ENCODE measurements at places on chromosomes 6 and 20.
A peak's percentile ranks its signal among the peaks of the same experiment; 100 is the strongest.

DNA sequence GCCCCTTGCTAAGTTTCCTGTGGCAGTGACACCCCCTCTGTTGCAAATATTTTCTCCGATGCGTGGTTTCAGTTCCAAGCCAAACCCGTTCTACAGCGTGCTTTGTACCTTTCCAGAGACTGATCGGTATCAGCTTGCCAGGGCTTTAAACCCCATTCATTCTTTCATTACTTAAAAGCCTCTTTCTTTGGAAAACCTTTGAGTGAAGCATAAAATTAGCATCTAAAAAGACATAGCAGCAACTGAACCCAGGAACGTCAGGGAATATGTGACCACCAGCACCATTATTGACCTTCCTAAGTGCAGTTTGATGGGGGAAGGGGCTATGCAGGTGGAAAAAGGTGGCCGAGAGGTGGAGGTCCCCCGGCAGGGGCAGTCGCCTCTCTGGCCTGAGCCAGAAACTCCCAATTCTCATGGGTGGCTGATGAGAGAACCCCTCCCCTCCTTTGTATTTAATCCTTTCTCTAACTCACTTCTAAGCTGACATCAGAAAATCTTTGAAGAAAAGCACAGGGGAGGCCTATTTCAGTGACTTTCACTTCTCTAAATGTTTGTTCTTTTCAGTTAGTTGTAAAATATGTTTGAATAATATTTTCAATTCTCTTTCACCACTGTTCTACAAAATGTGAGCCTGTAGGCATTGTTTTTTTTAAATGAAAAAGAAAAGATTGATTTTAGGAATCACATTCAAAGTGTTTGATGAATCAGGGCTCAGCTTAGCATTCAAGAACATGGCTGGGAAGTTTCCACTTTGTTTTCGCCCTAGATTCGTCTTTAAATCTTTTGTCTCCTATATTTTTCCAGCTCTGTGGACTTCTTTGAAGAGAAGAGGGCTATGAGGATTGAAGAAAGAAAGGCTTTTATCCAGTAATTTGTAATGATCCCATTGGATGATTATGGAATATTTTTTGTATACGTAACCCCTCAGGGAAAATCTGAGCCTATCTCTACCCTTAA is 89.2 kb downstream of the RSPH3 start:
- no peak for DNase-seq

DNA sequence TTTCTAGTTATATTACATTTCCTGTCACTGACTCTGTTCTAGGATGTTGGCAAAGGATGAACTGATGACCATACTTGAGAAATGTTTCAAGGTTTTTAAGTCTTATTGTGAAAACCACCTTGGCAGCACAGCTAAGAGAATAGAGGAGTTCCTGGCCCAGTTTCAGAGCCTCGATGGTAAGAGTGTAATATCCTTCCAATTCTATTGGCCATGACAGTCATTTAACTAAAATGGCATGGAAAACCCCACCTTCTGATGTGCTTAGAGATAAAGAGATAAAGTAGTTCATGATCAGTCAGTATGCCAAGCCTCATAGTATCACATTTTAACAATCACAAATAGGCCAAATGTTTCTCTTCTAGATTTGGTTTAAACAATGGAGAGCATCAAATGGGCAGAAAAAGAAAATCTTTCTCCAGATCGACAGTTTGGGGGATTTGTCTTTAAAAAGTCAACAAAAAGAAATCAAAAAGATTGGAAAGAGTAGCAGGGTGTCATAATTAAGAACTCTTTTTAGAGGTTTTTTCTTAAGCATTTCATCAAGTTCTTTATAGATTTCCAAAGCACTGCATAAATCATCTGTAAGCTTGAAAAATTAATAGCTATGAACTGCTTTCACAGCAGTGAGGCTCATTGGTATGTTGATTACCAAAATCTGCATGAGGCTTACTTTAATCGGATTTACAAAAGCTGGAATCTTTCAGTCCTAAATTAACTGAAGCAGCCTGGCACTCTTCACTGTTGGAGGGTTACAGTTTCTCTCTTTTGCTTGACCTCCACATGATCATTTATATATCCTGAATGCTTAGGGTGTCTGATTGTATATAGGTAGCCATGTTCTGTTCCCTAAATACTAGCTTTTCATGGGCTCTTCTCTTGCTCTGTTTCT is 48.7 kb downstream of the AKIRIN2 start:
- DNase-seq, result no peak

DNA sequence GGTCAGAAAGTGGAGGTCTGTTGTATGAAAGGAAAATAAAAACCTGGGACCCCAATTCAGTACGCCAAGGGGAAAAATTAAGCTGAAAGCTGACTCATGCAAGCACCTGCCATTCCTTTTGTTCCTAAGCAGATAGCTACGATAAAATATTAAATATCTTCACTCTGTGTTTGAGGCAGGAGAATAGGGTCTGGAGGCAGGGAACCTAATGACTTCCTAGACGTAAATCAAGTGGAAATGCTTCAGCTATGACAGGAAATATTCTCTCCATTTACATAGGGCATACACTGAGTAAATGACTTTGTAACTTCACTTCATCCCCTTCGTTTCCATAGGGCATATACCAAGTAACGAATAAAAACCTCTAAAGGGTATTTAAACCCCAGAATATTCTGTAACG is 41.0 kb upstream of the IFNGR1 start:
- DNase-seq, result no peak

DNA sequence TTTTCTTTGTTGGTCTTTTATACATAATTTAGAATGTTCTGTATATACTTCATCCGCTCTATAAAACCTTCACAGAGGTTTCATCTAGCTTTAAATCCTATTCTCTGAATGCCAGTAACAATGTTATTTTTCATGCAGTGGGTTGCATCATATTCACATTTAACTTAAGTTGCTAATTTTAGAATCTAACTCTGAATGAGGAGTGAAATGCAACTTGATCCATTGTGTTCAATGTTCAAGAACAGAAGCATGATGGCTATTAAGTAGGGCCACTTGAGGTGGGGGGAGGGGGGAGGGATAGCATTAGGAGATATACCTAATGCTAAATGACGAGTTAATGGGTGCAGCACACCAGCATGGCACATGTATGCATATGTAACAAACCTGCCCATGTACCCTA is 224.5 kb downstream of the NKAIN2 start:
- no peak for DNase-seq

DNA sequence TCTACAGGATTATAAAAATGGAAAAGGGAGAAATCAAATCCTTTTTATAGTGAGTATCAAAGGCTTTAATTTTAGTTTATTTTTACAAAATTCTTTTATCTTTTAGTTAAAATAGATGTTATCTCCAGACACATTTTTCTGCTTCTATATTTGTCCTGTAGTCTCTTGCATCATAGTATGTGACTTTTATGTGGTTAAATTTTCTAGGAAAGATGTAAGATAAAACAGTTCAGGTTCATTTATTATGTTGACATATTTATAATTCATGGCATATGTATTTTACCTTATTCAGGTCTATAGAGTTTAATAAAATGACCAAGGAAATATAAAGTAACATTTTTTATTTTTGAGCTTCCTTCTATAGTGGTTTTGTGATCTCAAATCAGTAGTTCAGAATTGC is 52.7 kb upstream of the PRL start:
- DNase-seq, result no peak

GRCh38 chr20:49199729-49200293 is 11.7 kb upstream of the STAU1 start:
- DNase-seq, result no peak

DNA sequence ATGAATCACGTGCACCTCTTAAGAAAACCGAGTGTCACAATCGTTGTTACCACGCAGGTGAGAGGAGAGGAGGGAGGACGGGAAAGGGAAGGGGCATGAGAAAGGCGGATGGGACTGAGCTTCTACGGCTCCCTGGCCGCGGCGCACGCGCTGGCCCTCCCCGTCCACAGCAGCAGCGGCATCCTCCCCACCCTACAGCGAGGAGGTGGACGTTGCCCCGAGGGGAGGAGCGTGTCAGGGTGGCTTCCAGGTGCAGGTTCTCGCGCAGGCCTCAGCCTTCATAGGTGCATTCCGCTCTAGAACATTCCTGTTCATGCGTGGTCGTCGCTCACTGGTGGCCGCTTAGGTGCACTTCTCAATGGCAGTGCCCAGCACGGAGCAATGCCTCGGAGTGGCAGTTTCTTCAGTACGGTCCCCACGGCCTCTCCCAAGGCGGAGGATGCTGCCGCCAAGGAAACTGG is 29.7 kb upstream of the AFDN start:
- no peak for DNase-seq

DNA sequence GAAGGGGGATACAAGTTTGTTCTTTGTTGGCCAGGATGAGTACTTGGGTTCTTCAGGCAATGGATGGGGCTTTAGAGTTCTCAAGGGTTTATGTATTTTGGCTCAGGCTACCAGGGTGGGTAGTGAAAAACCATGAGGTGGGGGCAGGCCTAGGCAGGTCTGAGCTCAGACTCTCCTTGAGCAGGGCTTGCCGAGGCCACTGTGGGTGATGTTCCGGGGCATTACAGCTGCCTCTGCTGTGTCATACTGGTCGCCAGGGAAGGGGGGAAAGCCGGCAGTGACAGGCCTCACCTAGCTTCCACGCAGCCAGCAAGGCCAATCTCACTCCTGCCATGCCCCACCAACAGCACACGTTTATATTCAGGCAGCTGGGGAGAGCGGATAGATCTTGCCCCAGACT is 79.6 kb downstream of the BCKDHB start:
- DNase-seq, result no peak

- no peak for DNase-seq
These were observed 36.3 kb downstream of the PYGB start for GRCh38 chr20:25284131-25284601.

DNA sequence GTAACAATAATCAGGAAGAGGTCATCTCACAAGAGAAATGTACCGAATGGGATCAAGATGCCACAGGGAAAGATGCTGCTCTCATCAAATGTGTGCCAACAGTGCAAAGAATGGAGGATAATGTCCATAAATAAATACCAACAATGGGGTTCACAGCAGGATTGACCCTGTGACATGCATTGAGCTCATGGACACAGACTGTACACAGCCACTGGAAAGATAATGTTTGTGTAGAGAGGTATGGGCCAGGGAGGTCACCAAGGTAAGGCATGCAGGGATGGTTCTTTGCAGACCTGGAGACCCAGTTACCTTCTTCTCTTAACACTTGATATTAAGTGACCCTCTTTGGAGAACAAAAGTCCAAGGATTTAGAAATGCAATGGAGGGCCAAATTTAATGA is 1.5 kb downstream of the AGPAT1 start:
- DNase-seq, result no peak

GRCh38 chr6:12823847-12824246 is 107.3 kb downstream of the PHACTR1 start:
- no peak for DNase-seq

GRCh38 chr6:25242567-25242966 is 36.6 kb upstream of the CARMIL1 start:
- no peak for DNase-seq

- DNase-seq, result no peak
These were observed 50.9 kb downstream of the NUDT3 start for GRCh38 chr6:34341481-34341971.

GRCh38 chr20:1430004-1430451 is 36.6 kb downstream of the NSFL1C start:
- DNase-seq, result no peak

DNA sequence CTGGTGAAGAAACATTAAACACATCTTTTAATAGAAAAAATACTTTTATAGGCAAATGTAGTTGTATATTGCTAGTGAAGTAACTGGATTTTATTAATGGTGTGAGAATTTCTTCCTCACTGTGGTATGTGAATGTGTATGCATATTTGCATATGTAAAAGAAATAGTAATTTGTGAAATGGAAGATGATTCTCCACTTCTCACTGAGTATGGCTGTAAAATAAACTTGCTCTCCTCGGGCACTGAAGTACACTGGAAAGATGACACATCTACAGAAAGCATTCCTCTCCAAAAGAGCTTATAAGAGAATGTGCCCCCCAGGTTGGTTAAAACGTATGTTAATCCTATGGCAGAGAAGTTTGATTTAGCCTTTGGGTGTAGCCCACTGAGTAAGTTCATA is 155.5 kb downstream of the LPA start:
- DNase-seq, result no peak

- no peak for DNase-seq
These were observed 43.8 kb upstream of the GLP1R start for GRCh38 chr6:39004801-39005200.

DNA sequence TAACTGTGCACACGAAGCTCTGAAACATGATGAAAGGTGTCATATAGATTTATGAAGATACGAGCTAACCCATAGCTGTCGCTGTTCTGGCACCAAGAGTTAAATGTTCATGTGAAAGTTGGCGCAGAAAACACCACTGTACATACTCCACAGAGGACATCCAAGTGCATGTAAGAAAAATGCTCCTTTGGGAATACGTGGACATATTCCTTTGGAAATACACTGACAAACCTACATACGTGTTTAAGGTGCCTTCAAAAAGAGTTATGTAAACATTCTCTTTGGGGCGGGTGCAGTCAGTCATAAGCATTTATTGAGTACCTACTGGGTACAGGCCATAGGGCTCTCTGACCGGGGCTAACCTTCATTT is 723 bp upstream of the ARID1B start:
- no peak for DNase-seq

GRCh38 chr6:169140986-169141495 is 112.6 kb downstream of the THBS2 start:
- DNase-seq, result no peak

- no peak for DNase-seq
These were observed 39.4 kb downstream of the KIAA1755 start for GRCh38 chr20:38221119-38221589.

GRCh38 chr20:3521852-3522740 is 51.3 kb downstream of the ATRN start:
- DNase-seq, result no peak

- no peak for DNase-seq
These were observed 4.2 kb downstream of the SCRT2 start for GRCh38 chr20:671252-672030.

DNA sequence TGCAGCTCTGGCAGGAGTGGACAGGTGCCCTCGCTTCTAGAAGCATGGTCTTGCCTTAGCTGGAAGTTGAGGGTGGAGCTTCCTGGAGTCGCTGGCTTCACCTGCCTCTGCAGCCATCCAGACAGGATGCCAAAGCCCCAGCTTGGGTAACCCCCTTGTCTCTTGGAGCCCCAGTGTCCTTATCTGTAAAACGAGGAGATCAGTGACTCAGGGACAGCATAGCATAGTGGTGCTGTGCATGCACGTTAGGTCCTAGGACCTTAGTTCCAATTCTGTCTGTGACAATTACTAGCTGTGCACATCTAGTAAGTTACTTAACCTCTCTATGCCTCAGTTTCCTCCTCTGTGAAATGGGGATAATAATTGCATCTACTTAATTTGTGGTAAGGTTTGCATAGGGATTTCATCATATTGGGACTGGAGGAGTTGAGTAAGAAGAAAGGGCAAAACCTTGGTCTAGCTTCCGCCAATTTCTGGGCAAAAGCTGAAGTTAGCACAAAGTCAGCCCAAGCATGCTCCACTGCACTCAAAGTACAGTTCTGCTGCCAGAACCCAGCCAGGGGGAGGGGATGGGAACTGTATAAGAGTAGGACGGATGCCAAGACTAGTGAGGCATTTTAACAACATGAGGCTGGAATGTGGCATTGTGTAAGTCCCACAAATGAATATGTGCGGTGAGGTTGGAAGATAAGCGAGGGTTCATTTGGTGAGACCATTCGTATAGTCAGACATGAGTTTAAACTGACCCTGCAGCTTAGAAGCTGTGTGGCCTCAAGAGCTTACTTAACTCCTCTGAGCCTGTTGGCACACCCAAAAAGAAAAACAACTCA is 24.5 kb downstream of the TOX2 start:
- peak; percentile 71 for DNase-seq

Measured in thoracic aorta (tissue), 2 donors.